ENCODE measurements at places on chromosomes 16 and 17.

DNA sequence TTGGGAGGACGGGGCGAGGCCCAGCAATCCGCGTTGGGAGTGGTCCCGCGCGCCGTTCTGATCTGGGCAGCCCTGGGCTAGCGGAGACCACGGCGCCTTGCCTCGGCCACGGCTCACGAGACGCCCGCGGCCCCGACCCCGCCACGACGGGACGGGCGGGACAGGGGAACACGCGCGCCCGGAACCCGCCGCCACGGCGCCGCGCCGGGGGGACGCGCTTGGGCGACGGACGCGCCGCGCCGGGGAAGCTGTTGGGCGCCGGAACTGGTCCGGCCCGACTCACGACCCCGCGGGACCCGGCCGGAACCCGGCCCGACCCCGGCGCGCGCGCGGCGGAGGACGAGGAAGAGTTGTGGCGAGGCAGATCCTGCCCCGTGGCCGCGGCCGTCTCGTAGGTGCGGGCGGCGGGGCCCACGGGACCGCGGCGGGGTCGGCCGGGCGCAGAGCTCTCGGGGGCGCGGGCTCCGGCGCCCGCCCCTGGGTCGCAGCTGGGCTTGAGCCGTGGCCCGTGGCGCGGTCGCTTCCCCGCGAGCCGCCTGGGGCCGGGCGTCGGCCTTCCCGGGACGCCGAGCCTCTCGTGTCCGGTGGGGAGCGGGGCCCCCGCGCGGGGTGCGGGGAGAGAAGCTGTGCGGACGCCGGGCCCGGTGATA, at the start of gene ACSF3:
ACSF3 (plus strand) TSS at position 251 of the 650 bp plus-strand sequence. CDS start 6,830 bp downstream, outside the sequence.
- peak; percentile 42 for DNase-seq

DNA sequence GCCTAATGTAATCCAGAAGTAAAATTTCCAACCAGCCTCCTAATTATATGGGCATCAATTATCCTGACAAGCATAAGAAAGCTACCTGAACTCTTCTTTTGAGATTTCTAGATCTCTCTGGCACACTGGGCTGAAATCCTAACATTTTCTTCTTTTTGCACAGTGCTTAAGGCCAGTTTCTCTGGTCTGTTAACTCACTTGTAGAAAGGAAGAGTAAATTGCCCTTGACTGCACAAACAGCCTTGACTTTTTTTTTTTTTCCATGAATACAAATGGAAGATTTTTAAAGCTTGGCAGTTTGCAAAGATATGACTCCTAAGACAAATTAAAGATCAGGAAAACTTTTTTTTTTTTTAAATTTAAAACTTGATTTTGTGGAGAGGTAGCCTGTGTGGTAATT, 291.2 kb upstream of the MON1B start:
- DNase-seq = no peak

GRCh38 chr17:21276264-21276588, 8.3 kb upstream of the MAP2K3 start:
- no peak for DNase-seq

GRCh38 chr16:88710556-88710955, 4.3 kb downstream of the CTU2 start:
- no peak for DNase-seq

- no peak for DNase-seq
Observed at GRCh38 chr16:22653876-22654275, 143.2 kb downstream of the NPIPB5 start.

DNA sequence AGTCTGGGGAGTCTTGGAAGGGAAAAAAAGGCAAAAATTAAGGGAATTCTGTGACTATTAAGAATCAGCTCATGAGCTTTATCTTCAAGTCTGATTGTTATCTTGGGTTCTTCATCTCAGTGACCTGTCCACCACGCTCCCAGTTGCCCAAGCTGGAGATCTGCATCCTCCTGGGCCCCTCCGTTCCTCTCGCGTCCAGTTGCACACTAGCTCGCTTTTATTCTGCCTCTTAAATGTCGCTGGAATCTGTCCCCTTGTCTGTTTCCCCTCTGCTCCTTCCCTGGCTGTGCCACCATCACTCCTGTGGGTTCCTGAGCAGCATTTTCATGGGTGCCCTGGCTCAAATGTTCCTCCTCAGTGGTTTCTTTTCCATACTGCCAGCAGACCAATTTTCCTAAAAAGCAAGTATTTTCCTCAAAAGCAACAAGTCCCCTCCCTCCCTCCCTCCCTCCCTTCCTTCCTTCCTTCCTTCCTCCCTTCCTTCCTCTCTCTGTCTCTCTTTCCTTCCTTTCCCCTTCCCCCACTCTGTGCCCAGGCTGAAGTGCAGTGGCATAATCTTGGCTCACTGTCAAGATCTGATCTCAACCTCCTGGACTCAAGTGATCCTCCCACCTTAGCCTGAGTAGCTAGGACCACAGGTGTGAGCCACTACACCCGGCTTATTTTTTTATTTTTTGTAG, 1.4 kb downstream of the ENDOV start:
- DNase-seq = no peak

DNA sequence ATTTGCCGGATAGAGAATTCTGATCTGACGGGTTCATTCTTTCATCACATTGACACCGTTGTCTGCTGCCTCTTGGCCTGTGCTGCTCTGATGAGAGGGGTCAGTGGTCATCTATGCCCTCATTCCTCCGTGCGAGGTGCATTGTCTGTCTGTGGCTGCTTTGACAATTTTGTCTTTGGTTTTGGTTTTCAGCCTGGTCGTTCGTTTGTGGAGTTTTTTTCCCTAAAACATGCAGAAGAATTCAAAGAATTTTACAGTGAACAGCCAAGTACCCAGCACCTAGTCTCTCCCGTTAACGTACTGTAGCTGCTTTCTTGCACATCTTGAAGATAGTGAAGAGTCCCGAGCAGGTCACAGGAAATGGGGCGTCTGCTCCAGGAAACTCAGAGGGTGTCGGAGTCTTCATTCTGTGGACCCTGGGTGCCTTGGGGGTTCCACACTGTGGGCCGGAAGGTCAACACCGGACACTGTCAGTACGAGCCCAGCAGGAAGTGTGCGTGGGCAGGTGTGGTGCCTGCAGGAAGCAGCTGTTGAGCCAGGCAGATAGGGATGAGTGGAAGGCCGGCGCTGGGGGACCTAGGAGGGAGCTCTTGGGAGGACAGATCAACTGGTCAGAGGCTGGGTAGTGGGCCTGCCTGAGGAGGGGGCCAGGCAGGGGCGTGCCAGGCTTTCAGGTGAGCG, 28.2 kb downstream of the CRAMP1 start:
- no peak for DNase-seq

- no peak for DNase-seq
Observed at GRCh38 chr17:50394711-50395110, 2.6 kb downstream of the LRRC59 start.

- no peak for DNase-seq
Observed at GRCh38 chr17:81391293-81391935, 3.8 kb upstream of the BAHCC1 start.

GRCh38 chr16:19607616-19608280, 52.2 kb downstream of the VPS35L start:
- no peak for DNase-seq

- DNase-seq = no peak
Observed at GRCh38 chr16:51875834-51876600, 670.9 kb downstream of the TOX3 start.

DNA sequence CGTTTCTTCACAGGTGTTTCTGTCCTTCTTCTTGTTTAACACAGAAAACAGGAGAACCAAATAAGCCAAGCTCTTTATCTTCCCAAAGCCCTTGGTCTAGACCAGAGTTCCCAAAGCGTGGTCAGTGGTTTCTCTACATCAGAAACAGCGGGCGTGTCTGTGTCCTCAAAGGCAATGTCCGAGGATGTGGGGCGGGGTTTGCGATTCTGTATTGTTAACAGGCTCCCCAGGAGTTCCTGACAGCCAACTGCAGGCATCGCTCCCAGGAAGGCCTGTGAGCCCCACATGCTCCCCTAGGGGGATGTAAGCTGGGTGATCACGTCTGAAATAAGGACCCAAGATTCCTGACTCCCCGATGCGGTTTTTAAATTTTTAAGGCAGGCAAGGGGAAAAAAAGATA, 28.4 kb upstream of the SLC25A19 start:
- DNase-seq = no peak

GRCh38 chr17:22145605-22146178, 453.4 kb downstream of the KCNJ18 start:
- DNase-seq = no peak

GRCh38 chr16:48542966-48543365, 67.0 kb downstream of the N4BP1 start:
- no peak for DNase-seq

- DNase-seq = no peak
Observed at GRCh38 chr16:30838876-30839471, 52.0 kb upstream of the ZNF629 start.

DNA sequence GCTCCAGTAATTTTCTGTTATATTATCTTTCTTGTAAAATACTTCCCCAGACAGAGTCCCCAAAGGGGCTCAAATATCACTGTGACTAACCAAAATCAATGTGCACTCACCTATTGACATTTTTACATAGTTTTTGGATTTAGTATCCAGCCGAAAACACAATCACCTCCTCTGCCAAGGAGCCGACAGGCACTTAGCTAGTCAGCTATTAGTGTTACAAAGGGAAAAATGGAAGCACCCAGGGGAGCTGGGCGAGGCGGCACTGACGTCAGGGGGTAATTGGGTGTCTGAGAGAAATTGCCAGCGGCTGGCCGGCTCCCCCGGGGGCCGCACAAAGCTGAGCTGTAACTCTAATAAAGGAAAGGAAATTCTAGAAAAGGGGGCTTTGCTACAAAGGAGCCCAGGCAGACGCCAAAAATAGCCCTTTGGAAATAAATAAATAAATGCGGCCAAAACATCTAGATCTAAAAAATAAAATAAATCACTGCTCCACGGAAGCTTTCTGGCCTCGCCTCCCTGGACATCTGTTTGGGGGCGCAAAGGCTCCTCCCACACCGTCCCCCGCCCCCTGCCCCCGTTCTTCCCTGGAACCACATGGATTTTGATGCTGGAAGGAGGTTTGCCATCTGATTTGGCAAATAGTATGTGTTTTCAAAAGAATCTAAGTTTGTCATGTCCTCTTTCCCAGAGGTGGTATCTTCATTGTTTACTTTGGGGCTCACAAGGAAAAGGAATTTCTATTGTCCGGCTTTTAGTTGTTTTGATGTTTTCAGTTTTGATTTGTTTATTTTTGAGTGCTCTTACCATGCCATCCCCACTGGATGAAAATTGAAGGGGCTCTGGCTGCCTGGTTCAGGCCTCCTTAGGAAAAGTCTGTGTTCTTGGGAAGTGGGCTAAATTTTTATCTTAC, 156.7 kb downstream of the ZNF423 start:
- DNase-seq = no peak

DNA sequence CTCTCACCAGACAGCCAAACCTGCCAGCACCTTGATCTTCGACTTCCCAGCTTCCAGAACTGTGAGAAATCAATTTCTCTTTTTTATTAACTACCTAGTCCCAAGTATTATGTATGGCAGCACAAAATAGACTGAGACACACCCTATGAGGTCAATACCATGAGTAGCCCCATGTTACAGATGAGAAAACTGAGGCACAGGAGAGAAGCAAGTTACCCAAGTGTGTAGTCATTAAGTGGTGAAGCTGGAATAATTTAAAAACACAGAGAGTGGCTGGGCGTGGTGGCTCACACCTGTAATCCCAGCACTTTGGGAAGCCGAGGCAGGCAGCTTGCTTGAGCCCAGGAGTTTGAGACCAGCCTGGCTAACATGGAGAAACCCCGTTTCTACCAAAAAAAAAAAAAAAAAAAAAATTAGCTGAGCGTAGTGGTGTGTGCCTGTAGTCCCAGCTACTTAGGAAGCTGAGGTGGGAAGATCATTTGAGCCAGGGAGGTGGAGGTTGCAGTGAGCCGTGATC, 4.9 kb downstream of the NQO1 start:
- DNase-seq = no peak

DNA sequence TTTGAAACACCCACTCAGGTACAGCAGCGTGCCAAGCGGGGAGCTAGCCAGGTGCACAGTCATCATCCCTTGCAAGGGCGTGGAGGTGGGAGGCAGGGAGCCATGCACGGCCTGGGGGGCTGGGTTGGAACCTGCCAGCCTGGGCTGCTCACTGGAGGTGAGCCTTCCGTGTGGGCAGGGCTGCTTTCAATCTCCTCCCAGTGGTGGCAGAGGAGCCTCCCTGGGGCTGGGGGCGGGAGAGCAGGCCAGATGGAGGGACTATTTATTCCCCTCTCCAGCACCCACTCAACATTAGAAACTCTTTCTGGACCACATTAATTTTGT, 90.3 kb downstream of the KATNIP start:
- DNase-seq = no peak

GRCh38 chr16:70752426-70752825, 48.5 kb downstream of the VAC14 start:
- no peak for DNase-seq

GRCh38 chr17:57210224-57210553, 46.1 kb upstream of the MSI2 start:
- DNase-seq = peak; percentile 75
